T-helper 1 cell treated with Interleukin-12 subunit alpha and Interleukin-12 subunit beta and Interleukin-4 antibody, amounts not matched to agents 30 ng/mL and 1 ng/mL, for 36 hours (primary cell): ENCODE measurements at places on chromosomes 3 and 15. TPM values are rescaled to one million over a fixed set of nuclear protein-coding genes. Genes with fewer than 3 reads are reported as not detected.

Gene SUSD5
- not detected in 2 replicates for total RNA-seq

Gene BCHE
- not detected in 2 replicates for total RNA-seq

Gene CHRD
- not detected in 2 replicates for total RNA-seq

Gene GOLGA8T
- total RNA-seq = 0.20 TPM in 1 of 2 replicates, not detected in the other

Gene CCR5
- 54.3 and 60.8 TPM in 2 replicates for total RNA-seq

Gene PLSCR4
- total RNA-seq = not detected in 2 replicates

Gene CHL1
- total RNA-seq = not detected in 2 replicates

Gene DYNC1LI1
- total RNA-seq = 28.6 and 29.0 TPM in 2 replicates

Gene FETUB
- not detected in 2 replicates for total RNA-seq

Gene UPK1B
- not detected in 2 replicates for total RNA-seq

Gene CAMKV
- total RNA-seq = not detected in 2 replicates

Gene SCN5A
- total RNA-seq = not detected in 2 replicates

Gene SYNM
- total RNA-seq = 2.6 and 2.8 TPM in 2 replicates

Gene CERS3
- total RNA-seq = 0.71 and 0.76 TPM in 2 replicates
